ENCODE measurements at places on chromosomes 6 and 20.

DNA sequence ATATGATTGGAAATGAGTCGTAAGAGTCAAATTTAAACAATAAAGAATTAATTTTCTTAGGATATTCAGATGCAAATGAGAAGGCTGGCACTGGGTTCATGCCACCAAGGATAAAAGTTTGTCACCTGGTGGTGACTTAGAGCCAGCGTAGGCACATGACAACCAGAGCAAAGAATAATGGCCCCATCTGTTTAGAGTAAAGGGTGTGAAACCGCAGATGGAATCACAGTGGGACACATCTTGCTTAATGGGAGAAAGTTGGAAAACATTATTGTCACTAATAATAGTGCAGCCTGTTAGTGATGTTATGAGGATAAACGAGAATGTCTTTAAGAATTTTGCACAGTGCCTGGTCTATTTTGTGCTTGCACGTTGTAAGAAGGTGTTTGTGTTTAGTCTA, 727.8 kb downstream of the QKI start:
- DNase-seq = no peak

DNA sequence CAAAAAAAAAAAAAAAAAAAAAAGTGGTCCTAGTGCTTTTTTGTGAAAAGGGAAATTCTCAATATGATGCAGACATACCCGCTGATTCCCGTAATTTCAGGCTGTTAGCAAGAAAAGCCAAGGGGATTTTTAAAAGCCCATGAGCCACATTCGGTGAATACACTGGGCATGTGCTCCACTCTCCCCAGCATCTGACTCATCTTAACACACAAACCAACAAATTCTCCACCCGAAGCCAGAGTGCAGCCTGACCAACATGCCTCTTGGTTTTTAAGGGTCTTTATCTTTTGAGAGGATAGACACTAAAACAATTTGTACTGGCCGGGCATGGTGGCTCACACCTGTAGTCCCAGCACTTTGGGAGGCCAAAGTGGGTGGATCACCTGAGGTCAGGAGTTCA, 45.5 kb upstream of the CD83 start:
- DNase-seq = no peak

- no peak for DNase-seq
Observed at GRCh38 chr6:129894921-129895320, 33.8 kb upstream of the TMEM244 start.

- DNase-seq = no peak
Observed at GRCh38 chr6:114559419-114559818, 216.6 kb upstream of the HS3ST5 start.

DNA sequence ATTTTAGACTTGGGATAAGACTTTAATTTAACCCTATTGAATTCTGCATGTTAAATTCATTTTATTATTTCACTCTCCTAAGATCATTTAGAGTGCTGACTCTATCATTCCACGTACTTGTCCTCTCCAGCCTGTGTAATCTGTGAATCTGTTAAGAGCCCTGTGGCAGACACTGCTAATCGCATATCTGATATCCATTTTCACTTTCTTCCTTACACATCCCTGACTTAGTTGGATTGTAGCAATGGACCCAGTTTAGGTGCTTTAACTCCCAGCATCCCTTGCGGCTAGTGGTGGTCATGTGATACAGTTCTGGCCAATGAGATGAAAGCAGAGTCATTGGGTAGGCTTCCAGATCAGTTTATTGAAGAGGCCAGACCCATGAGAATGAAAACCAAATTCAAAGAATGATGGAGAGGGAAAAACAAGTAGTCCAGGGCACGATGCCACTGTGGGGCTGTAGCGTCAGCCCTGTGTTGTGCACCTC, 57.2 kb upstream of the SOX4 start:
- DNase-seq = no peak

GRCh38 chr6:135173989-135174484, 7.1 kb upstream of the MYB start:
- DNase-seq = no peak

GRCh38 chr20:53921443-53921973, 148.9 kb downstream of the BCAS1 start:
- DNase-seq = no peak

GRCh38 chr6:90144396-90144795, 152.2 kb downstream of the BACH2 start:
- DNase-seq = no peak

DNA sequence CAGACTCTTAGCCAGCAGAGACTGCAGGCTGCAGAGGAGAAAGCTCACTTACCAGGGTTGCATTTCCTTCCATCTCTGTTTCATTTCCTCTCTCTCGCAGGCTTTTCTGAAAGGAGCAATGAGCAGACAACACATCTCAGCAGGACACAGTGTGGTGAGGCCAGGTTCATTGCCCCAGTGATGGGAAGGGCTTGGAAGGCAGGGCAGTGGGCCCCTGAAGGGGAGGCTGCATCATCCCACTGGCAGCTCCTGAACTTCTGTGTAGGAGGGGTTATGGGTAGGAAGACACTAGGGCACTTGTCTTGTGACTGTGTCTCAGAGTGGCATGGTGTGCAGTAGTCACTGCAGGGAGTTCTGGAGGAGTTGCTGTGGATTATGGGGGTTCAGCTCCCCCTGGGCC, 246.8 kb downstream of the QKI start:
- no peak for DNase-seq

GRCh38 chr6:44496665-44497369, 109.3 kb downstream of the CDC5L start:
- no peak for DNase-seq

- DNase-seq = no peak
Observed at GRCh38 chr6:116405138-116405537, 34.4 kb downstream of the DSE start.

DNA sequence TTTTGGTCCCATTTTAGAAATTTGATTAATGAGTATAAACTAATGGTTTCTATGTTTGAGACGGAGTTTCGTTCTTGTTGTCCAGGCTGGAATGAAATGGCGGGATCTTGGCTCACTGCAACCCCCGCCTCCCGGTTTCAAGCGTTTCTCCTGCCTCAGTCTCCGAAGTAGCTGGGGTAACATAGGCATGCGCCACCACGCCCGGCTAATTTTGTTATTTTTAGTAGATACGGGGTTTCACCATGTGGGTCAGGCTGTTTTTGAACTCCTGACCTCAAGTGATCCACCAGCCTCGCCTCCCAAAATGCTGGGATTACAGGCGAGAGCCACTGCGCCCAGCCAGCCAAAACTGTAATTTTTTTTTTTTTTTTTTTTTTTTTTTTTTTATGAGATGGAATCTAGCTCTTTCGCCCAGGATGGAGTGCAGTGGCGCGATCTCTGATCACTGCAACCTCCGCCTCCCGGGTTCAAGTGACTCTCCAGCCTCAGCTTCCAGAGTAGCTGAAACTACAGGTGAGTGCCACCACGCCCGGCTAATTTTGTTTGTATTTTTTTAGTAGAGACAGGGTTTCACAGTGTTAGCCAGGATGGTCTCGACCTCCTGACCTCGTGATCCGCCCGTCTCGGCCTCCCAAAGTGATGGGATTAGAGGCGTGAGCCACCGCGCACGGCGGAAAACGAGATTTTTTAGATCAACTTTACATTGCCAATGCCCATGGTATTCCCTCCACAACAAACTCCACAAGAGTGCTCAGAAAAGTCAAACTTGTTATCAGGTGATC, 127.8 kb downstream of the HFE start:
- DNase-seq = no peak

- DNase-seq = no peak
Observed at GRCh38 chr6:134510920-134511319, 193.0 kb upstream of the SGK1 start.

DNA sequence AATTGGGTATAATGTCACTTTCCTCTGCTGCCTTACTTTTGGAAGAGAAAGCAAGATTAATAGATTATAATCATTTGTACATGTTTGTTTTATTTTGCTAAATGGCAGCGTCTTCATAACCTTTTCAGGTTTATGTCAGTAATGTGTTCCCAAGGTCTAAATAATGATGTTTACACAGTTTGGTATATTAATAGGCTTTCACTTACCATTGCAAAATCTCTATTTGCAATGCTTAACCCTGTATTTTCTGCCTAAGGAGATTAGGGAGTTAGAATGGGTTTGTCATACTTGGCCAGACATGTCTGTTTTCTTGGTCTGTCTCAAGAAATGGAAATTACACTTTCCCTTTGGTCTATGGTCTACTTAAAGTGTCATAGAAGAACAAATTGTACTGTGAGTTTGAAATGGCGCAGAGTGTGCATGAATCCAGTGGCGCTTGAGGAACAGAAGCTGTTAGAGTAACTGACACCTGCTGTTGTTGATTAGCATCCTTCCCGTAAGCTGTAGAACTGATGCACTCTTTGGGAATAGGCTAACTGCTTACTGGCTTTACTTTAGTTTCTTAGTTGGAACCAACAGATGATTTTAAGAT, 261.1 kb downstream of the SAMD5 start:
- no peak for DNase-seq

DNA sequence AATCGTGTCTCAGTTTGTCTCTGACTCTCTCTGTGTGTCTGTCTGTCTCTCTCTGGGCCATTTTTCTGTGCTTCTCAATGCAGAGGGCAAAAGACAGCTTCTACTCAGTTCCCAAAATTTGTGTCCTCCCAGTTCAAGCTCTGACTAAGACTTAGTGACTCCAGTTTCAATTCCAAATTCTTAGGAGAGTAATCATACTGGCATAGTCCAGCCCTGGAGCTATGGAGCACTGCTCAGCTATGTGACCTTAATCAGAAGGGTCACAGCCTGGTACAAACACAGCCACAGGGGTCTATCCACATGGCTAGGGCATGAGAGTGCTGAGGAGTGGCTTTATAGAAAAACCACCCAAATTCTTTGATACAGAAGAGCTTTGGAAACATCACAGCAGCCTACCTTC, 91.9 kb downstream of the FOXF2 start:
- no peak for DNase-seq

Measured in left colon (tissue), 2 donors.